Kasumi-1 (cell line): ENCODE measurements at places on chromosomes 7 and 10.

DNA sequence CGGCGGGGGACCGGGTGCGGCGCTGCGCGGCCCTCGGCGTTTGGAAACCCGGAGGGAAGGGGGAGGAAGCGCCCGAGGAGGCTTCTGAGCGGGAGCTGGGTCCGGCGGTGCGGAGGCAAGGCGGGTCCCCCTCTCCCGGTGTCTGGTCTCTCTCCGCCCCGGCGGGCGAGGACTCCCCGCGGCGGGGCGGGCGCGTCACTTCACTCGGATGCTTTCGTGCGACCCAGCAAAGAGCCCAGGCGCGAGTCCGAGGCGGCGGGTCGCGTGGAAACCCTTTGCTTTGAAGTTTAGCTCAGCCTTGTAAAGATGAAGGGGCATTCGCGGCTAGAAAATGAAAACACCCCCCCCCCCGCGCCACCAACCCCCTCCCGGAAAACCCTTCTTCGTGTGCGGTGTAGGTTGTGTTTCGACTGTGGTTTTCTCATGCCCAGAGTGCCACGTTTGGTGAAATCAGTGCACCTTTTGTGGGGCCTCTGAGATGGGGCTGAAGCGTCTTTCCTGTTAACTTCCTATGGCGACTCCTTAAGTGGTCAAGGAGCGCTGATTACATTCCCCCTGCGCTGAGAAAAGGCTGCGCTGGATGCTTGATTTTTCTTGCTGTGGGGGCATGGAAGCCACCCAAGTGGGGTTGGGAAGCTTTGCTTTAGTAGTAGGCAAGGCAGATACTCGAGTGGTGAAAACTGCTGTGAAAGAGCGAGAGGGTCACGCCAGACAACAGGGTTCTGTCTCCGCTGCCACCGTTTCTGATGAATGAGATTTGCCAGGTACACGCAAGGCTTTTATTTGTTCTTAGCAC is 876 bp downstream of the GNAI1 start:
- peak; percentile 26 for DNase-seq

DNA sequence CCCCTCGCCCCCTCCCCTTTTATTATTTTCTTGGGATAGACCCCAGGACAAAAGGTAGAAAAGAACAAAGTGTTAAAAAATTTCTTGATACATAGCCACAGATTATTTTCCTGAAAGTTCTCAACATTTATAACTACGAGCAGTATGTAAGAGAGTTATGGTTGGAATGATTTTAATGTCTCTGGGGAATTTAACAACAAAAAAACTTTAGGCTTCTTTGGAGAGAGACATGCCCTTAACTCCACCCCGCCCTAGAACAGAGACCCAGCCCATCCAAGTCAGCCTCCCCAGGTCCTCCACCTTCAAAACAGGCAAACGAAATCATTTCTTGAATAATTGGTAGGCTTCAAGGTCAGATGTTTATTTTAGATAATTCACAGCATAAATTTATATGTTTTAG is 97.1 kb downstream of the TCF7L2 start:
- no peak for DNase-seq

DNA sequence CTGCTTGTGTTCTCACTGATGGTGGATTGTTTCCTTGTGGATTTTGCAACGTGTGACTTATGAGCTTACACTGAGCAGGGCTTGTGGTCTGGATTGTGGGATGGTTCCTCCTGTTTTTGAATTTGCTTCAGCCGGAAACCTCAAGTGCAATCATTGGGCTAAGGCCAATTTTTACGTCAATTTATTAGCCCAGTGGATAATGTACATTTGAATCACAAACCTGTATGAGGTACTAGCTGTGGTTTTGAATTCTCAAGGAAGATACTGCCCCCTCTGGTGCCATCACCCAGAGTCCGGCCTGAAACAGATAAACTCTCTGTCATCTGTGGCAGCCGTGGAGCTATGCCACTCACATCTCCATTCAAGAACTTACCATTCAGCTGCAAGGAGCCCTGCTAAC is 7.3 kb upstream of the ZNF777 start:
- no peak for DNase-seq

DNA sequence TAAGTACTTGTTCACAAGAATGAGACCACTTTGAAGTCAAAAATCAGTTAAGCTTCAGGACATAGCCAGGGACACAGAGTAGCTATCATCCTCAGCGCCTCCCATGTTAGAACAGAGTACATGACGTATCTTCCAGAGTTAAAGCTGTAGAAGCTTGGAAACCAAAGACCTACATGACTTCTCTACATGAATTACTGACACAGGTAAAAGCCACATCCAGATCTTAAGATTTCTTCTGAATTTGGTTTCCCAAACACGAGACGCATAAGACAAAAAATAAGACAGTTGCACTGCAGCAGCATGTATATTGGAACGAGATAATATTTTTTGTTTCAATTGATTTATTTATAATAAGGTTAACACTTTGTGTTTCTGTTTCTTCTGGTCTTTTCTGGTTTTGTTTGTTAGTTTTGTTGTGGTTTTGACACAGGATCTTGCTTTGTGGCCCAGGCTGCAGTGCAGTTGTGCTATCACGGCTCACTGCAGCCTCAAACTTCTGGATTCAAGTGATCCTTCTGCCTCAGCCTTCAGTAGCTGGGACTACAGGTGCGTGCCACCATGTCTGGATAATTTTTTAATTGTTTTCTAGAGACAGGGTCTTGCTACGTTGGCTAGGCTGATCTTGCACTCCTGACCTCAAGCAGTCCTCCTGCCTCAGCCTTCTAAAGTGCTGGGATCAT is 10.2 kb upstream of the EPC1 start:
- no peak for DNase-seq

DNA sequence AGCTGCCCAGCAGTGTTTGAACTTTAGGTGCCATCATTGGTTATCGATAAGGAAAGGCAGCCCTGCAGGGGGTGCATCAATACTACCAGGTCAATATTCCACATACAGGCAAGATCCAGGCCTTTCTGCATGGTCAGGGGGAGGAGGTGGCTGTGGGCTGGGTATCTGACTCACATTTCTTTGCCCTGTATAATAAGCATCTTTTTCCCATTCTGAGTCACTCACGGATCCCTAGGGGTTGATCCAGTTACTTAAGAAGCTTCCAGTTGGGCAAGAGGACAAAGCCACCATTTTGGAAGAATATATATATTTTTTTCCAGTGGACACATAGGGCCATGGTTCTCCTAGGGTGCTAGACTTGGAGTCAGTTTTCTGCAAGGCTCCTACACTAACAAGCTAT is 114.2 kb upstream of the HABP2 start:
- no peak for DNase-seq

DNA sequence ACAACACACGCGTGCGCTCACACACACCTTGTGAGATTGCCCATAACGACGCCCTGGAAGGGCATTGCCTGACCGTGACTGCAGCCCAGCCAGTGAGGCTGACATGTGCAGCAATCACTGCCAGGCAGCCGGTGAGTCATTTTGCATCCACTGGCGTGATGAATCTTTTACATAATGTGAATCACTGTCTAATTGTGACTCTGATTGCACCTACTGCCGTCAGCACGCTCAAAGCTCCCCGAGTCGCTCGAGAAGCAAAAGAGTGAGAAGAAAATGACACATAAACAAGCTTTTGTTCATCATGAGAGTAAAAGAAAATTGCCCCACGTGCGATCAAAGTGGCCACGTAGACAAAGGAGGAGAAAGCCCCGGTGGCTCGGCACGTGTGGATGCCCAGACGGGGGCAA is 117.4 kb upstream of the PFKP start:
- DNase-seq, result no peak

- DNase-seq, result no peak
Measured at GRCh38 chr7:33258491-33258951, 129.2 kb downstream of the BBS9 start.

DNA sequence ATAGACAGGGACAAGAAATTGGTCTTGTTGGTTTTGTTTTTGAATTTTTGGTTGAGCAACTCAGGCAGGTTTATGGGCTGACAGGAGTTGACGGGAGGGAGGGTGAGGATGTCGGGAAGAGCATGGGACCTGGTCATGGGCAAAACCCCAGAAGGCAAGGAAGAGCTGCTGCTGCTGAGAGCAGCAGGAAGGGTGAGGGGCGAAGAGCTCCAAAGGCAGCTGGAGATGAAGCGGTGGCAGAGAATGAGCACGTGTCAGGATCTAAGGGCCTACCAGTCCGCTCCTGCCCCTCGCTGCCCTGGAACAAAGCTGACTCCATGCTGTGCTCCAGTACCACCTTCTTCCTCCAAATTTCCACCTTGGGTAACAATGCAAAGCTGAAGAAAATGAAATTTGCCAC is 84.3 kb downstream of the ARHGAP22 start:
- no peak for DNase-seq

- no peak for DNase-seq
Measured at GRCh38 chr10:23088609-23089008, 6.8 kb upstream of the MSRB2 start.

GRCh38 chr7:73770002-73770859 is at the start of gene CLDN3:
CLDN3 (minus strand) TSS chr7:73770270; CDS start chr7:73770049, 221 bp downstream.
- no peak for DNase-seq

DNA sequence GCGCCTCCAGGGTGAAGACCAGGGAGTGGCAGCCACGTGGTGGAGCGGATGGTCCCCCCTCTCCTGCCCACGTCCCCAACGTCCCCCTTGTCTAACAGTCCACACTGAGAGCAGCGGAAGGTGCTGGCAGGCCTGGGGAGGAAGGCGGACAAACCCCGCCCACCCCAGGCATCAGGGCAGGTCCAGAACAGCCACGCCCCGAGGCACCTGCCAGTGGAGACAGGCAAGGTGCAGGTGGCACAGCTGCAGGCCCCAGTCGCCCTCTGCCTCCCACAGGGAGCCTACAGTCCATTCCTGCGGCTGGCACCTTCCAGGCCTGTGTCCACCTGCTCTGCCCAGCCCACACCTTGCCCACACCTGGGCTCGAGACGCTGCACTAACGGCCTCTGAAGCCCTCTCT is 24.9 kb downstream of the CYP2W1 start:
- DNase-seq, result no peak

DNA sequence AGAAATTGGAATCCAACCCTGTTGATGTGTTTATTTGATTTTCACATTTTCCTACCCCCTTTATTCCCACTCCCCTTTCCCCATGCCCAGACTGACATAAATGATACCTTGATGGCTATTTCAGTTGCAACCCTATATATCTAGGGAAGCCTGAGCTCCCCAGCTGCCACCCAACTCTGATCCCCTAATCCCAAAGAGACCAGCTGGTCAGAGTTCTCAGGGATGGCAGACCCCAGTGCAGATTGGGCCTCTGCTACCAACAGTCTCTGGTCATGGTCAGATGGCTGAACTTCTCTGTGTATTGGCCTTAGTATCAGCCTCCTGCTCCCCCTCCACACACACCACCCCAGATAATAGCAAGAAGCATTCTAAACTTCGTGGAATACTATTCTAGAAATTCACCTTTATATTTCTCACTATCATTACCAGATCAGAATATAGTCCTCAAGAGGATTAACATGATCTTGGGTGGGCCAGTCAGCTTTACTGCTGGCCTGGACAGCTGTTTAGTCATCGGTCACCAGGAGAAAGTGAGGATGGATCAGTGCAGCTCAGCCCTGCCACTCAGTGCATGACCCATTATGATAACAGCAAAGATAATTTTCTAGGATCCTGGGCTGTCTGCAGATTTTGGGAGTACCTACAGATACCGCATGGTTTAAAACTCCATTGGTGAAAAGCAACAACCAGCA is 24.5 kb upstream of the BTRC start:
- no peak for DNase-seq

DNA sequence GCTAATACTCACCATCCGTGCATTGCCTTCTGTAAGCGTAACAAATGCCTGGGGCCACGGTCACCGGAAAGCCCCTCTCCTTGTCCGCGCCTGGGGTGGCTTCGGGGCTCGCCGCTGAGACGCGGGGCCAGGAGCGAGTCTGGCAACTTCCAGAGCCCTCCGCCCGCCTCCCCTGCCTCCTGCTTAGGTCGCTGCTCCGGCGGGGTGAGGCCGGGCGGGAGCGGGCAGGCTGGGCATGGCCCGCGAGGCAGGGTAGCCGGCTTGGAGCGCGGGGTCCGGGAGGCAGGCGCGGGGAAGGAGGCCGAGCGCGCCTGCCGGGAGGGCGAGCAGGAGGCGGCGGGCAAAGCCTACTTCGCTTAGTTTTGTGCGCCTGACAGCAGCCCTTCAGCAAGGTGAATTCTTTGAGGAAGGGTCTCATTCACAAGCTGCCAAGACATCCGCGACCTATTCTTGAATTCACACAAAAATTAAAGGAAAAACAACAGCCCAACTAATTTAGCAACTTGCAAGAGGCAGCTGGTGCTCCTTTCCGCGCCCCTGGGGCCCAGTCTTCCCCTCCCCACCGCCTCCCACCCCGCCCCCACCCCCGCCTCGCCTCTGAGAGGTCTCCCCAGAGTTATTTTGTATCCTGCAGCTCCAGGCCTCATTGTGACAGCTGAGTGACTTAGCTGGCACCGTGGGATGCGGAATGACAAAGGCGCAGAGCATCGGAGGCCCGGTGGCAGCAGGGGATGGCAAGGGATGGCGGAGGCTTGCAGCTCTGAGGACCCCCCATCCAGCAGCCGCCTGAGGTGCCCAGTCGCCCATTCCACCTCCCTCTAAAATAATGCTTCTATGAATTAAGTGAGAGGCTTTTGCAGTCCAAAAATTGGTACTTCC is 12.8 kb upstream of the KAT6B start:
- no peak for DNase-seq

DNA sequence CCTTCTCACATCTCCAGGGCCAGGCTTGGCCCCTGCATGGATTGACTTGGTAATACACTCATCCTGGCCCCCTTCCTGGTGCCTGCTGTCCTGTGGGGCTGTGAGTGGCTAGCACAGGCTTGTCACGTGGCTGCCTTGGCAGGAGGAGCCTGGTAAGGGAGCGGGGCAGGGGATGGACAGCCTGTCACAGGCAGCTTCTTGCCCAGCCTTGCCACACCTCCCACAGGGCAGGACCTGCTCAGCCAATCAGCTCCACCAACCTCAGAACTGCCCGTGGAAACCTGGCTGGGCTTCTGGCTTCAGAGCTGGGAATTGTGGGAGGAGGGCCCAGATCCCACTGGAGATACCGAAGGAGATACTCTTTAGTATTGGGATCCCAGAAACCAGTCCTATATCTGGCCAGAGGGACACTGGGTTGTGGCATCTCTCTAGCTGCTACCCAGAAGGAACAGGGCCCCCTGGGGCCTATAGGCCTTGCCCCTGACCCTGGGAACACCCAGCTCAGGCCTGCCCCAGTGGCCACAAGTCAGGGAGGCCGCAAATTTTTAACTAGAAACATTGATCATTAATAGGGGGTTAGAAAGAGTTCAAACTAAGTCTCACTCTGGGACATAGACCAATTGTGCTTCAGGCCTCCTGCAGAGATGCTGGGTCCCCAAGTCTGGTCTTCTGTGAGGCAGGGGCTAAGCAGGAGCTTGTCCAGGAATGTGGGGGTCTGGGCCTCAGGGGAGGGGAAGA is at the start of gene HOGA1:
HOGA1 (plus strand) TSS at position 330 of the 738 bp plus-strand sequence; CDS start at position 645, 315 bp downstream.
- no peak for DNase-seq

GRCh38 chr10:132616170-132616995 is 78.8 kb downstream of the INPP5A start:
- no peak for DNase-seq

DNA sequence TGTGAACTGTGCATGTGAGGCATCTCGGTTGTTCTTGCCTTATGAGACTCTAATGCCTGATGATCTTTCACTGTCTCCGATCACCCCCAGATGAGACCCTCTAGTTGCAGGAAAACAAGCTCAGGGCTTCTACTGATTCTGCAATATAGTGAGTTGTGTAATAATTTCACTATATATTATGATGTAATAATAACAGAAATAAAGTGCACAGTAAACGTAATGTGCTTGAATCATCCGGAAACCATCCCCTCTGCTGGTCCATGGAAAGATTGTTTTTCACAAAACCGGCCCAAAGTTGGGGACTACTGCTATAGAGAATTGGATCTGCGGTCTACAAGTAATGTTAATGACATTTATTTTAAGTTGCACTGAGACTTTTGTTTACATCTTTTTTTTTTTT is 126.7 kb downstream of the TPST1 start:
- DNase-seq, result no peak

- DNase-seq, result no peak
Measured at GRCh38 chr7:152968514-152968913, 209.0 kb downstream of the ACTR3B start.
